ENCODE measurements at places on chromosomes 6 and 20.

- no peak overlapping the region for H3K4me3 ChIP-seq
- no peak for DNase-seq
- no peaks in the 10 kb centered on the region for H3K27me3 ChIP-seq
- no peak overlapping the region for H3K27ac ChIP-seq
These were observed 152.0 kb downstream of the GRM4 start for GRCh38 chr6:33993653-33994471.

DNA sequence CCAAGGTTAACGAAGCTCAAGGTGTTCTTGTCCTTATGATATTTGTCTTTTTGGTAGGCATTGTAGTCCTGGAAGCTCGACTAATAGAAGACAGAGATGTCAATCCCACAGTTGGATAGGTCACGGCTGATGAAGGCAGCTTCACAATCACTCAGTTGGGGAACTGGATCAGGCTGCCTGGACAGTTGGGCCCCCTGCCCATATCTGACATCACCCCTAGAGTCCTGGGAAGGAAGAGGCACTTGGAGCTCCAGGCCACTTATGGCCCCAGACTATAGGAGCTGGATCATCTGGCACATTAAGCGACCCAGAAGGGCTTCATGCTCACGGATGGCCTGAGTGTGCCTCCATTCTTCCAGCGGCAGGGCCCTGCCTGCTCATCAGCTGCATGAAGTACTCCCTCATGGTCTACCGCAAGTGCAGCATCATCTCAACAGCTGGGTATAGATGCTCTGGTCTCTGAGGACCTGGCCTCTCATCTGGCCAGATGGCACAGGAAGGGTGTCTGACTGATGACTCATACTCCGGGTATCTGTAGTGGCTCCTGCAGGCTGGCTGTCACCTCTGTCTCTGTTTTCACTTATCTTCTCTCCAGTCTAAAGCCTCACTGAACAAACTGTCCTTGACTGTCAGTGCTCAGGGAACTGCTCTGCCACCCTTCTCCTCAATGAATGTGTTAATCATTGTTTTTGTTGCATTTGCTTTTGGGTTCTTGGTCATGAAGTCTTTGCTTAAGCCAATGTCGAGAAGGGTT, 29.2 kb upstream of the SSR1 start:
- no peaks in the 10 kb centered on the region for H3K27me3 ChIP-seq
- no peaks in the 10 kb centered on the region for H3K36me3 ChIP-seq
- no peak overlapping the region for H3K27ac ChIP-seq
- no peak overlapping the region for H3K4me3 ChIP-seq

DNA sequence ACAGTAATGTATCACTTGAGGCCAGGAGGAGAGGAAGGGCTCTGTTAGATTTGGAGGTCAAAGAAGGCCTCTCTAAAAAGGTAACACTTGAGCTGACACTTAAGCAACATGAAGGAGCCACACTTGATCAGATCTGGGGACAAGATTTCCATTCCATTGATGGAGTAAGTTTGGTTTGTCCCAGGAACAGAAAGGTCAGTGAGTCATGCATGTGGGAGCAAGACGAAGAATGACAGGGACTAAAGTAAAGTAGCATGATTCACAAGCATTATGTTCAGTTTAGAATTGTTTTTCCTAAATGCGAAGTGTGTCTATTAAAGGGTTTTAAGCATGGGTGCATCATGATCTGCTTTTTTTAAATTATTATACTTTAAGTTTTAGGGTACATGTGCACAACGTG, 47.4 kb downstream of the COL21A1 start:
- H3K27me3 ChIP-seq: no peaks in the 10 kb centered on the region
- no peak overlapping the region for H3K27ac ChIP-seq
- H3K4me3 ChIP-seq: no peak overlapping the region
- H3K4me1 ChIP-seq: no peaks in the 10 kb centered on the region
- no peaks in the 10 kb centered on the region for H3K36me3 ChIP-seq

- H3K27me3 ChIP-seq: no peaks in the 10 kb centered on the region
- H3K27ac ChIP-seq: peak overlapping the region; percentile 87
- no peak overlapping the region for H3K4me3 ChIP-seq
- H3K4me1 ChIP-seq: peaks cover 36% of the 10 kb centered on the region
These were observed 226.2 kb downstream of the TTLL2 start for GRCh38 chr6:167550941-167551627.

DNA sequence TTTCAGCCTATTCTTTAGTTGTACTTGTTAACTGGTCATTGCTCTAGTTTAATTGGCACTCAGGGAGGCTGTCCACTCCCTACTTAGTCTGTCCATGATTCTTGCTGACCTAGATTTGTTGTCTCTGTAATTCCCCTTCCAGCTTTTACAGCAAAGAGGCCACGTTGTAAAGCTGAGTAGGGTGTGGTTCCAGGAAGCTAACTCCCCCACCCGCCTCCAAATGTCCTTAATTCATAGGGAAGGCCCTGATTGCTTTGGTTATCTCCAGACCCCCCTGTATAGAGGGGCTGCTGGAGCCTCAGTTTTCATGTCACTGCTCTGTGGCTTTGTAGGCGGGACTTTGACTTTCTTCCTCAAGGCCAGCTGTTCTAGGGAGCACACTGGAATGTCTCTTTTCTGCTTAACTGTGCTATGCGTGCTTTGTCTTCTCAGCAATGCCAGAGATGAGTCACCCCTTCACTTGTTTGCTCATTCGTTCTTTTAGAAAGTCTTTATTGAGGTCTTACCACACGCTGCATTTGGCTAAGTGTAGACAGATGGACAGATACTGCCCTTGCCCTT, 175.1 kb upstream of the JAG1 start:
- H3K27ac ChIP-seq: no peak overlapping the region
- no peaks in the 10 kb centered on the region for H3K27me3 ChIP-seq
- peak; percentile 53 for DNase-seq
- H3K4me1 ChIP-seq: peaks cover 11% of the 10 kb centered on the region

GRCh38 chr6:40455686-40456389, 131.3 kb downstream of the LRFN2 start:
- no peaks in the 10 kb centered on the region for H3K36me3 ChIP-seq
- no peak overlapping the region for H3K4me3 ChIP-seq
- no peaks in the 10 kb centered on the region for H3K27me3 ChIP-seq
- no peak for DNase-seq
- no peaks in the 10 kb centered on the region for H3K4me1 ChIP-seq

DNA sequence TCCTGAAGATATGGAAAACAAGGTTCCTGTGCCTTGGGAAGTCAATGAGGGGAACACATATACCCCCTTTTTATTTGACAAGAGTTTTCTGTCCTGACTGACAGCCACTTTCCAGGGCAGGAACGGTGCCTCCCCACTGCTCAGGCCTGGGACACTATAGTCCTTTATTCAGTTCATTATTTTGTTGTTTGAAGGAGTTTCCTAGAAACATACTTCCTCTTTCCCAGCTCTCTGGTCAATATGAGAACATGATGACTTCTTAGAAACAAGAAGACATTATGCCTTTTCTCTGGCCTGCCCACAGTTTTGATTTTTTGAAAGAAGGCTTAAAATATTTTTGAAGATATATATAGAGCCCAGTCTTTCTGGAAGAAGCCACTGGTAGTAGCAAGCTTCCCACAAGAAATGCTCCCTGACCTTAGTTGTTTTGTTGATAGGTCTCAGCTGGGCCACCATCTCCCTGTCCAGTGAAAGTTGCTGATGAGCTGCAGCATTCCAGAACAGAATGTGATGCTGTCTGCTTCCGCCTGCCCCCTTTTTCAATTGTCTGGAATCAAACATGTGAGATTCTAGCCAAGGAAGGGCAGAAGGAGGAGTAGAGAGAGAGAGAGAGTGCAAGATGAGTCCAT, 350.0 kb upstream of the PRND start:
- no peaks in the 10 kb centered on the region for H3K27me3 ChIP-seq
- no peaks in the 10 kb centered on the region for H3K4me1 ChIP-seq
- no peak overlapping the region for H3K27ac ChIP-seq
- H3K4me3 ChIP-seq: no peak overlapping the region
- DNase-seq: no peak

GRCh38 chr6:44788387-44788981, 401.0 kb downstream of the CDC5L start:
- no peak overlapping the region for H3K27ac ChIP-seq
- H3K36me3 ChIP-seq: no peaks in the 10 kb centered on the region
- no peaks in the 10 kb centered on the region for H3K27me3 ChIP-seq
- no peak for DNase-seq

- H3K27ac ChIP-seq: no peak overlapping the region
- no peak for DNase-seq
- no peak overlapping the region for H3K4me3 ChIP-seq
- H3K4me1 ChIP-seq: peaks cover 7% of the 10 kb centered on the region
- H3K36me3 ChIP-seq: no peaks in the 10 kb centered on the region
- no peaks in the 10 kb centered on the region for H3K27me3 ChIP-seq
These were observed 44.9 kb downstream of the SNX9 start for GRCh38 chr6:157867981-157868380.

GRCh38 chr6:131210469-131210868, 75.2 kb downstream of the AKAP7 start:
- H3K27ac ChIP-seq: no peak overlapping the region
- peaks cover 25% of the 10 kb centered on the region for H3K4me1 ChIP-seq
- no peaks in the 10 kb centered on the region for H3K36me3 ChIP-seq
- no peak overlapping the region for H3K4me3 ChIP-seq
- H3K27me3 ChIP-seq: no peaks in the 10 kb centered on the region

- H3K4me3 ChIP-seq: no peak overlapping the region
- H3K27me3 ChIP-seq: no peaks in the 10 kb centered on the region
- no peaks in the 10 kb centered on the region for H3K4me1 ChIP-seq
These were observed 381.7 kb upstream of the POU3F2 start for GRCh38 chr6:98452685-98453084.

- H3K27ac ChIP-seq: no peak overlapping the region
- no peaks in the 10 kb centered on the region for H3K36me3 ChIP-seq
- no peaks in the 10 kb centered on the region for H3K4me1 ChIP-seq
- no peak overlapping the region for H3K4me3 ChIP-seq
- no peak for DNase-seq
These were observed 207.9 kb downstream of the ERMARD start for GRCh38 chr6:169959136-169960002.

DNA sequence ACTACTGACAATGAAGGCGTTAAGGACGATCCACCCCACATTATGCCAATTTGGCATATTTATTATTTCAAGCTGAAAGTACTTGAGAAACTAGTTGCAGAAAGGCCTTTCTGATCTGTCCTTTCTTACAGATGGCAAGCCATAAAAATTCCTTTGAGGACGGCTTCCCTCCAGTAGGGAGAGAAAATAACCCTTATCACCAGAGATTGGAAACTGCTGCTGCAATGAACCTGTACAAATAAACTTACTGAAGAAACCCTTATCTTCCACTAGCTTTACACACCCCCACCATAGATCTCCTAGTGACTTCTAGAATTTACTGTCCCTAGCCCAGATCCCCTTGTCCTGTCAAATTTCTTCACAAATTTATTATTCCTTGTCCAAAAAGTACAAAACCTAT, 105.2 kb downstream of the MAP7 start:
- H3K4me3 ChIP-seq: no peak overlapping the region
- no peaks in the 10 kb centered on the region for H3K27me3 ChIP-seq
- DNase-seq: no peak
- no peaks in the 10 kb centered on the region for H3K4me1 ChIP-seq
- H3K27ac ChIP-seq: no peak overlapping the region

GRCh38 chr6:21459641-21460040, 133.9 kb upstream of the SOX4 start:
- no peak for DNase-seq
- H3K4me1 ChIP-seq: peaks cover 7% of the 10 kb centered on the region
- H3K4me3 ChIP-seq: no peak overlapping the region
- H3K27me3 ChIP-seq: no peaks in the 10 kb centered on the region
- no peaks in the 10 kb centered on the region for H3K36me3 ChIP-seq

GRCh38 chr6:24574809-24575208, 71.2 kb downstream of the KIAA0319 start:
- no peak overlapping the region for H3K27ac ChIP-seq
- H3K4me3 ChIP-seq: no peak overlapping the region
- H3K4me1 ChIP-seq: no peaks in the 10 kb centered on the region
- no peaks in the 10 kb centered on the region for H3K36me3 ChIP-seq
- no peak for DNase-seq

- H3K36me3 ChIP-seq: no peaks in the 10 kb centered on the region
- no peak for DNase-seq
- H3K27ac ChIP-seq: no peak overlapping the region
- no peaks in the 10 kb centered on the region for H3K27me3 ChIP-seq
These were observed 725.0 kb upstream of the HS3ST5 start for GRCh38 chr6:115067690-115068447.

DNA sequence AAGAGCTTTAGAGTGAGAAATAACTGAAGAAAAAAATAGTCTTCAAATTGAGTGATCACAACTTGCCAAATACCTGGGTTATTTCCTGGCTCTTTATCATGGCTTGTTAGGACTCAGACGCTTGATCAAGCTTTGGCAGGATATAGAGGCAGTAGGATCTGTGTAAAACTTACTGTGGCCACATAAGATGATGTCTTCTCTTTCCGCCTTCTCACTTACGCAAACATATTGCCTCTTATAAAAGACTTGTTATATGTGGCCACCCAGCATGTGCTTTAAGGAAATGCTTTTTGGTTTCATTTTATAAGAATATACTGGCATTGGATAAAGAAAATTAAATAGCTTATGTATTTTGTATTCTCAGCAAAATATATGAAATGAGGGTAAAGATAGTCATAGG, 101.8 kb upstream of the AKIRIN2 start:
- no peak for DNase-seq
- H3K27ac ChIP-seq: no peak overlapping the region
- H3K27me3 ChIP-seq: no peaks in the 10 kb centered on the region
- no peak overlapping the region for H3K4me3 ChIP-seq
- H3K36me3 ChIP-seq: no peaks in the 10 kb centered on the region
